Keratinocyte (primary cell): ENCODE measurements at places on chromosomes 2 and 18.
A peak's percentile ranks its signal among the peaks of the same experiment; 100 is the strongest.

DNA sequence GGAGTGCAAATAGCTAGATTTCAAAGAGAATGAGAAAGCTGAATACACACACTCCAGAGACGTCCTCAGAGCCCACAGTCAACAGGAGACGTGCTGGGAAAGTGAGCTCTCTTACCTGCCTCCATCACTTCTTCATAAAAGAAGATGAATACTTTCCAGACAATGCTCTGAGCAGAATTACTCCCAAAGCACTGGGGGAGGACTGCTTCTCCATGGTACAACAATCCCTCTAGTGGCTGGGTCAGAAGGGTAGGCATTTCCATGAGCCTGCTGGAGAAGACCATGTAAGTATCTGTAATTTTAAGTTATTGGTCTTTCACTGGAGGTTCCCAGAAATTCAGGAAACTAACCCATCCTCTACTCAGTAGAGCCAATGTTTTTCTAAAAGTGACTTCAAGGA is 190.3 kb downstream of the RBM43 start:
- DNase-seq = peak; percentile 15

DNA sequence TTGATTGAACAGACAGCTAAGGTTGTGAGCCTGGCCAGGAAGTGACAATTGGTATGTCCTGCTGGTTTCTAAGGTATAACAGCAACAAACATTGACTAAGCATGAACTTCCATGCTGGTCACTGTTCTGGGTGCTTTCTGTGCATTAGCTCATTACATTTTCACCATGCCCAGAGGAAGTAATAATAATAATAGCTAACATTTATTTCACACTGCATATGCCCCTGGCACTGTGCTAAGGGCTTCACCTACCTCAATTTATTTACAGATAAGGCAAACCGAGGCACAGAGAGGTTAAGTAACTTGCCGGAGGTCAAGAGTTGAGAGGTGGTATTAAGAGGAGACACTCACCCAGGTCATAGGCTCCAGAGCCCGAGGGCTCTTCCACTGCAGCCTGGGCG is 113.6 kb downstream of the PDCL3 start:
- DNase-seq = no peak

DNA sequence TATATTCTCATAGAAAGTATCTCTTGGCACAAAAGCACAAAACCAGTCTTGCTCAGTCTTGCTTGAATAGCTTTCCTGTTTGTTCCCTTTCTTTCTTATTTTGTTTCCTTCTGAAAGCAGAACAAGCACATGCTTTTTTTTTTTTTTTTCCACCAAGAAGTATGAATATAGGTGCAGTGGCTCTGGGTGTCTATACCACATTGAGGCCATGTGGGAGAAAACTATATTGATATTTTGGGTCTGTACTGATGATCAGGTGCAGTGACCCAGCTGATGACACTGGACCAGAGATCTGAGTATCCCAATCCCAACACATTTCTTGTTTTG is 28.7 kb downstream of the GEMIN6 start:
- DNase-seq = no peak

DNA sequence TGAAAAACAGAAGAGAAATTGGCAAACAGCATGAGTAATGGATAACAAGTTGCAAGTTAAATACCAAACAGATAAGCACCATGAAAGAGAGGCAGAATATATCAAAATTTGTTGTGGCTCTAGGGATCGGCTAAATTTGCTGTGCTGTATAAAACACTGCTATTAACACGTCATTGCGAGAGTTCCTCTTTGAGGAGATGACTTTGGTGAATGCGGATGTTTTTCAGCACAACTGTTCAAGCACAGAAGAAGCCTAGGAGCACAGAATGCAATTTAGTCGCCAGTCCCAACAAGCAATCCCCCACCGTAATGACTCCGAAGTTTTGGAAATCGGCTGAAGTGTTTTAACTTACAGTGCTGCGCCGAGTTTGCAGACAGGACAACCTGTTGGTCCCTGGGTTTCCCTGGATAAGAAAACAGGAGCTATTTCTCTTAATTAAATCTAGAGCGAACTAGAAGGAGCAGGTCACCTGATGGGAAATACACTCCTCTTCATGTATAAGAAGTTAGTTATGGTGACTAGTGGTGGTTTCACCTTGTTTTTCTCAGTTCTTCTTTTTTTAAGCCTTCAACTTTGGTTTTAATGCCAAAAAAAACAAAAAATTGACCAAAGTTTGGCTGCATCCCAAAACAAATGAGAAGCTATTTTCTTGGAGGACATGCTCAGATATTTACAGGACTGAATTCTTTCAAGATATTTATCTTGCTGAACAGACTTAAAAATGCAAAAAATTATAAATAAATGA is 454.1 kb upstream of the SALL3 start:
- no peak for DNase-seq
